Endothelial cell of umbilical vein (primary cell): ENCODE measurements at places on chromosomes 13 and 19. TPM values are rescaled to one million over a fixed set of nuclear protein-coding genes. Genes with fewer than 3 reads are reported as not detected.

Gene TMEM255B
- total RNA-seq = 85.0 and 105 TPM in 2 replicates

Gene KIR2DL1
- not detected in 2 replicates for total RNA-seq

Gene IZUMO4
- total RNA-seq = 1.1 and 2.0 TPM in 2 replicates

Gene ZNF559
- 10.1 and 13.5 TPM in 2 replicates for total RNA-seq

Gene SRRM5
- total RNA-seq = 0.27 and 0.32 TPM in 2 replicates

Gene ATP4A
- total RNA-seq = not detected in 2 replicates

- H3K4me3 ChIP-seq = no peak overlapping the region
- H3K27me3 ChIP-seq = no peaks in the 10 kb centered on the region
- no peak for DNase-seq
- H3K36me3 ChIP-seq = no peaks in the 10 kb centered on the region
Measured at GRCh38 chr13:22187329-22187728, 516.5 kb downstream of the FGF9 start.

- no peak for DNase-seq
- no peak overlapping the region for H3K4me3 ChIP-seq
Measured at GRCh38 chr13:21686751-21687391, 16.0 kb downstream of the FGF9 start.

DNA sequence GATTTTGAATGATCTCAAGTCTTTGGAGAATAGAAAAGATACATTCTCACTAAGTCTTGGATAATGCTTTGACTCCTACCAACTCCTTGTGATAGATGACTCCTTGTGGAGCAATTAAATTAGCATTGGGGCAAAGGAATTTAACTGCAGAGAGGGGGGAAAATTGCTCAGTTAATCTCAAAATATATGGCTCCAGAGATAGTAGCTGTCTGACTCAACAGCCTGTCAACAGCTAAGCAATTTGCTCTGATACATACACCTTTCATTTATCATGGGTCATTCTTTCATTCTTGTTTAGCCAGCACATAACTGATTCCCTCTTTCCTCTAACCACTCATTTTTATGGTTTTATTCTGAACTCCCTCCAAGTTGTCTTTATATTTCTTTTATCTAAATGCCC lies 225.6 kb upstream of the OBI1 start:
- no peaks in the 10 kb centered on the region for H3K4me1 ChIP-seq
- no peak overlapping the region for H3K4me3 ChIP-seq
- no peak overlapping the region for H3K27ac ChIP-seq
- DNase-seq = no peak

- H3K4me3 ChIP-seq = no peak overlapping the region
- H3K4me1 ChIP-seq = no peaks in the 10 kb centered on the region
- no peak for DNase-seq
- H3K36me3 ChIP-seq = no peaks in the 10 kb centered on the region
Measured at GRCh38 chr13:32121316-32121715, 89.7 kb downstream of the FRY start.

DNA sequence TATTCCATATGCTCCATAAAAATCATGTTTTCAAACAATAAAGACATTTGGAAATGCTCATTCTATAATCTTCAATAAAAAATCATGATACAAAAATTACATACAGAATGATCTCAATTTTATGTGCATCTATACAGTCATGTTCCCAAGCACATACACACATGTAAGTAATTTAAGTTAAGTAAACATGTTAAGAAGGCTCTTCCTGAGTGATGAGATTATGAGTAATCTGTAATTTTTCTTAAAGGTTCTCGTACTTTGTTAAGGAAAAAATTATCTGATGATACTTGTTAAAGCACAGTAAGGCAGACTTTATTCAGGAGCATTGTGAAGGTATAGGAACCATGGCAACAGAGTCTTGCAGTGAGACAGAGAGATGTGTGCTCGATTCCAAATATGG lies 30.0 kb upstream of the DLEU7 start:
- H3K27ac ChIP-seq = no peak overlapping the region
- no peak overlapping the region for H3K4me3 ChIP-seq
- no peaks in the 10 kb centered on the region for H3K36me3 ChIP-seq
- no peaks in the 10 kb centered on the region for H3K4me1 ChIP-seq
- DNase-seq = no peak
- peaks cover 4% of the 10 kb centered on the region for H3K27me3 ChIP-seq

GRCh38 chr19:46499692-46500091 lies 4.0 kb upstream of the PNMA8B start:
- H3K4me3 ChIP-seq = no peak overlapping the region
- no peak overlapping the region for H3K27ac ChIP-seq
- peaks cover 20% of the 10 kb centered on the region for H3K27me3 ChIP-seq
- H3K36me3 ChIP-seq = no peaks in the 10 kb centered on the region

DNA sequence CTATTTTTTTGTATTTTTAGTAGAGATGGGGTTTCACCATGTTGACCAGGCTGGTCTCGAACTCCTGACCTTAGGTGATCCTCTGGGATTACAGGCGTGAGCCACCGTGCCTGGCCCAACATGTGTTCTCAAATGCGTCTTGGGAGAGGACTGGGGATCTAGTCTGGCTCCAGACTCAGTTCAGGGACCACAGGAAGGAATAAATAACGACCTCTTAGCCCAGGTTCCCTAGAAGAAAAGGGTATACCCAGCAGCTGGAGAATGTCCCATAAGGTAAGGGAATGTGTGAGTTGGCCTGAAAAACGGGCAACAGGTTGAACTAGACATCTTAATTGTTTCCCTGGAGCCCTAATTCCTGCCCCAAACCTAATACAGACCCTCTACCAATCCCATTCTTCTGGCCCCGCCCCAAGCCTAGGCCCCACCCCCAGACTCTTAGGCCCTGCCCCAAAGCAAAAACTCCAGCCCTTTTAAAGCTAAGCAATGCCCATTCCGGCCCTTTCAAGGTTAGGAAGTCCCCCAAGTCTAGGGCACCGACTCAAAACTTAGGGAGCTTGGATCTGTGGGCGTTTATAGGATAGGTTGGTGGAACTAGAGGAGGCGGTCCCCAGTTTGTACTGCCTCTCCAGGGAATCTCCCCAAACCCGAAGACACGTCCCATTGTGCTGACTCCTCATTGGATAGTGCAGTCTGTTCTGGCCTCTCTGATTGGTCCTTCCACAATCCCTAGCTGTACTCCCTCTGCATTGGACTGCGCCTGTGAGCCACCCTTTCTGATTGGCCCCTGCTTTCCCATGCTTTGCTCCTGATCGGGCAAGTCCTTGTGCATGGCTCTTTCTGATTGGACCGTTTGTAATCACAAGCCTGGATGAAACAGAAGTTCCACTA lies 5.4 kb upstream of the LRFN1 start:
- DNase-seq = no peak
- no peak overlapping the region for H3K27ac ChIP-seq
- no peak overlapping the region for H3K4me3 ChIP-seq
